ENCODE measurements at places on chromosomes 16 and 17. TPM values are rescaled to one million over a fixed set of nuclear protein-coding genes. Genes with fewer than 3 reads are reported as not detected.

Gene ADAD2
- total RNA-seq, result not detected

Gene CA7
- not detected for total RNA-seq

Gene OR4D1
- total RNA-seq, result 0.42 TPM

Gene ABCA3
- 1.9 TPM for total RNA-seq

Gene TMIGD1
- total RNA-seq, result not detected

Gene INCA1
- not detected for total RNA-seq
